Thymus (tissue), 14 donors: ENCODE measurements at places on chromosomes 4 and X. TPM values are rescaled to one million over a fixed set of nuclear protein-coding genes. Genes with fewer than 3 reads are reported as not detected.

Gene STBD1
- polyA plus RNA-seq = 1.1 TPM

Gene MAEA
- 113 TPM for polyA plus RNA-seq

Gene SPINK2
- polyA plus RNA-seq = 5.8 TPM

Gene GIMD1
- polyA plus RNA-seq = 0.07 TPM

Gene CXCL11
- 9.6 TPM for polyA plus RNA-seq

Gene LINC00632
- polyA plus RNA-seq = 3.9 TPM

Gene PLP1
- polyA plus RNA-seq = 4.2 TPM

Gene AMTN
- polyA plus RNA-seq = 1.4 TPM

Gene GPR119
- polyA plus RNA-seq = not detected

Gene DUX4
- 0.02 TPM for polyA plus RNA-seq

Gene VEGFC
- 3.3 TPM for polyA plus RNA-seq

Gene NUP62CL
- polyA plus RNA-seq = 3.0 TPM

Gene FRAS1
- 1.0 TPM for polyA plus RNA-seq

Gene SSR4
- 328 TPM for polyA plus RNA-seq

Gene FGB
- polyA plus RNA-seq = 1.3 TPM

Gene ADAMTS3
- 1.1 TPM for polyA plus RNA-seq

Gene GPR50
- polyA plus RNA-seq = 0.11 TPM

Gene MCF2
- 2.0 TPM for polyA plus RNA-seq

Gene HAND2
- 1.2 TPM for polyA plus RNA-seq

Gene RAB33A
- polyA plus RNA-seq = 7.7 TPM

Gene CT47A7
- not detected for polyA plus RNA-seq

Gene NXF3
- polyA plus RNA-seq = 0.68 TPM

Gene SGCB
- 8.8 TPM for polyA plus RNA-seq

Gene NKX3-2
- polyA plus RNA-seq = 0.05 TPM

Gene MAGEA8
- 0.07 TPM for polyA plus RNA-seq

Gene TRIM60
- not detected for polyA plus RNA-seq

Gene MAGEB17
- polyA plus RNA-seq = 0.02 TPM

Gene PRR32
- polyA plus RNA-seq = 0.05 TPM

Gene SATL1
- 0.02 TPM for polyA plus RNA-seq

Gene PGAM4
- not detected for polyA plus RNA-seq

Gene UGT2B15
- 0.21 TPM for polyA plus RNA-seq

Gene OPHN1
- 0.64 TPM for polyA plus RNA-seq

Gene CXXC4
- 0.57 TPM for polyA plus RNA-seq

Gene CT45A5
- 0.71 TPM for polyA plus RNA-seq

Gene PARM1
- polyA plus RNA-seq = 19.9 TPM

Gene GNRHR
- not detected for polyA plus RNA-seq

Gene IL9R
- 8.9 TPM for polyA plus RNA-seq

Gene JCHAIN
- 34.7 TPM for polyA plus RNA-seq

Gene DYNLT3
- polyA plus RNA-seq = 47.4 TPM

Gene NPY1R
- polyA plus RNA-seq = 2.2 TPM

Gene STATH
- 11.9 TPM for polyA plus RNA-seq

Gene MSMO1
- 26.8 TPM for polyA plus RNA-seq

Gene KLHL13
- 2.9 TPM for polyA plus RNA-seq

Gene MSANTD1
- polyA plus RNA-seq = 1.0 TPM

Gene HTR2C
- polyA plus RNA-seq = under 0.01 TPM

Gene DOK7
- polyA plus RNA-seq = 1.8 TPM

Gene C4orf54
- polyA plus RNA-seq = 0.23 TPM

Gene SMR3B
- 1.1 TPM for polyA plus RNA-seq

Gene LRIT3
- polyA plus RNA-seq = 0.59 TPM
